ENCODE measurements at places on chromosomes 13 and 19.

DNA sequence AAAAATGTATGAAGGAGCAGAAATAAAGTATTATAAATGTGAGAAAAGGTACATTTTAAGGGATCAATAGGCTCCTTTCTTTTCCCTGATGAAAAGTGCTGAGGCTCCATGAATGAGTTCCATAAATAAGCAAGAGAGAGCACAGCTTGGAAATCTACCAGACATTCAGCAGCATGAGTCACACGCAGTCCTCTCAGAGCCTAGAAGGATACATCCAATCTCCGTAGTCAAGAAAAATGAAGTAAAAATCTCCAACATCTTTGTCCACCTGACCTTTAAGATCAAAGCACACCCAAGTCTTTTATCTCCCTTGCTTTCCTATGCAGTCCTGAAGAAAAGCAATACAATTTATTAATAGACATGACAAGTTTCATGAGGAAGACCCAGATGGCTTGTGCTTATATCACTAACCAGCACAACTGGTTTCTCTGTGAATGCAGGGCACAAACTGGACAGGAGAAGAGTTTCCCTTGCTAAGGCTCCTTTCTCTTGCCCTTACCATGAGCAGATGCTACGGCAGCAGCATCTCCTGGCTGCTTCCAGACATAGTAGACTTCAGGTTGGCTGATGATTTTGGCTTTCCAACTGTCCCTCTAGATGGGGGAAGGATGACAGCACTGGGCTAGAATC lies 730.8 kb downstream of the EFNB2 start:
- no peak for DNase-seq

- no peak for DNase-seq
Measured at GRCh38 chr13:80524447-80525215, 183.7 kb upstream of the SPRY2 start.

DNA sequence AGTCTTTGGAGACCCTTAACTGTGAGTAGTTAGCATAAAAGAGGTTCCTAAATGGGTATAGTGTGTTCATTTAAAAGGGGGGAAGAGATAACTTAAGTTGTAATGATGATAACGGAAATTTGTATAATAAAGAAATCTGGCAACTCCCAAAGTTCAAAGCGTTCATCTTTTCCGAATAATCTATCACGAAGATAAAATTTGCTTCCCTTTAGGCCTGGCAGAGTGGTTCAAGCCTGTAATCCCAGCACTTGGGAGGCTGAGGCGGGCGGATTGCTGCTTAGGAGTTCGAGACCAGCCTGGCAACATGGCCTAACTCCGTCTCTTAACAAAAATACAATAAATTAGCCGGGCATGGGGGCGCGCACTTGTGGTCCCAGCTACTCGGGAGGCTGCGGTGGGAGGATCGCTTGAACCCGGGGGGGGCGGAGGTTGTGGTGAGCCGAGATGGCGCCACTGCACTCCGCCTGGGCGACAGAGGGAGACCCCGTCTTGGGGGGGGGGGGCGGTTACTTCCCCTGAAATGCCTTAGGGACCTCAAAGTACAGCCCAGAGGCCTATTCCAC lies 934 bp downstream of the N4BP2L2 start:
- DNase-seq = peak; percentile 17

DNA sequence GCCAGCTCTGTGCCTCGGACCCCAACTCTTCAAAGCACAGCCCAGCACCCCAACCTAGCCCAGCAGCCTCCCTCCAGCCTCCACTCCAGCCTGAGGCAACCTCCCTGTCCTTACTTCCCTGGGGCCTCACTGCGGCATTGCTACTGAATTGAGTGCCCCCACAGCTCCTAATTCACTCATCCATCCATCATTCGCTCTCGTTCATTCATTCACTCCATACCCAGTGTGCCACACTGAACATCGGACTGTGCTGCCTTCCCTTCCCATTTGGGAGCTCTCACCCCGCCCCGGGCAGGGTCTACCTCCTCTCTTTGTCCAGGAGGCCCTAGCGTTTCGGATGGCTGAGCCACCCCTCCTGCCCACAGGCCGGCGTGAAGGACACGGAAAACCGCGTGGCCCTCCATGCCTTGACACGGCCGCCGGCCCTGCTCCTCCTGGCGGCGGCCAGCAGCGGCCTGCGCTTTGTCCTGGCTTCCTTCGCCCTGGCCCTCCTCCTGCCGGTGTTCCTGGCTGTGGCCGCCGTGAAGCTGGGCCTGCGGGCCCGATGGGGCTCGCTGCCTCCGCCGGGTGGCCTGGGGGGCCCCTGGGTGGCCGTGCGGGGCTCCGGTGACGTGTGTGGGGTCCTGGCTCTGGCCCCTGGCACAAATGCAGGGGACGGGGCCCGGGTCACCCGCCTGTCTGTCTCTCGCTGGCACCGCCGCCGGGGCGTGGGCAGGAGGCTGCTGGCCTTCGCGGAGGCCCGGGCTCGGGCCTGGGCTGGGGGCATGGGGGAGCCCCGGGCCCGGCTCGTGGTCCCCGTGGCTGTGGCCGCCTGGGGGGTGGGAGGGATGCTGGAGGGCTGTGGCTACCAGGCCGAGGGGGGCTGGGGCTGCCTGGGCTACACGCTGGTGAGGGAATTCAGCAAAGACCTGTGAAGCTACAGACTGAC lies 1.3 kb downstream of the NAT14 start:
- DNase-seq = no peak

GRCh38 chr19:50556282-50557008 lies 11.8 kb downstream of the LRRC4B start:
- peak; percentile 79 for DNase-seq

GRCh38 chr13:20351281-20352022 lies 119.3 kb upstream of the GJB6 start:
- no peak for DNase-seq

GRCh38 chr19:7927605-7928333 lies 1.8 kb upstream of the CTXN1 start:
- DNase-seq = no peak

DNA sequence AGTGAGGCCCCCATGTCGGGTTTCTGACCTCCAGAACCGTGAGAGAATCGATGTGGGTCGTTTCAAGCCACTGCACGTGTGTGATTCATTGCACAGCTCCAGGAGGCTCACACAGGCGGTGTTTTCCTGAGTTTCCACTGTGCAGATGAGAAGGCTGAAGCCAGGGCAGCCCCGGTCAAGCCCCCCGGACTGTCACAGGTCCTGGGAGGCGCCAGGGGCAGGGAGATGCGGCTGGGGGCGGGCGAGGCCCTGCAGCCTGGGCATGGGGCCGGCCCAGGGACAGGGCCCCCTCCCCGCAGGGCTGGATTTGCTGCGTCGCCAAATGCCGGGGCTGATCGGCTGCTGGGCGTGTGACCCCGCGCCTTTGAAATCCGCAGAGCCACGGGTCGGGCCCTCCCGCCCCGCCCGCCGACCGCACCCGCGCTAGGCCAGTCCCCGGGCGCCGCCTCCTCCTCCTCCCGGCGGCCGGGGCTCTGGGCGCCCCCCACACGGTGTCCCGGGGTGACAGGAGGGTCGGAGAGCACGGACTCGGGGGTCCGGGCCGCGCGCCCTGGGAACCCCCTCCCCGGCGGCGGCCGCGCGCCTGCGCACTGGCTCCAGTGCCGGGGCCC lies 9.9 kb upstream of the MKNK2 start:
- peak; percentile 42 for DNase-seq

DNA sequence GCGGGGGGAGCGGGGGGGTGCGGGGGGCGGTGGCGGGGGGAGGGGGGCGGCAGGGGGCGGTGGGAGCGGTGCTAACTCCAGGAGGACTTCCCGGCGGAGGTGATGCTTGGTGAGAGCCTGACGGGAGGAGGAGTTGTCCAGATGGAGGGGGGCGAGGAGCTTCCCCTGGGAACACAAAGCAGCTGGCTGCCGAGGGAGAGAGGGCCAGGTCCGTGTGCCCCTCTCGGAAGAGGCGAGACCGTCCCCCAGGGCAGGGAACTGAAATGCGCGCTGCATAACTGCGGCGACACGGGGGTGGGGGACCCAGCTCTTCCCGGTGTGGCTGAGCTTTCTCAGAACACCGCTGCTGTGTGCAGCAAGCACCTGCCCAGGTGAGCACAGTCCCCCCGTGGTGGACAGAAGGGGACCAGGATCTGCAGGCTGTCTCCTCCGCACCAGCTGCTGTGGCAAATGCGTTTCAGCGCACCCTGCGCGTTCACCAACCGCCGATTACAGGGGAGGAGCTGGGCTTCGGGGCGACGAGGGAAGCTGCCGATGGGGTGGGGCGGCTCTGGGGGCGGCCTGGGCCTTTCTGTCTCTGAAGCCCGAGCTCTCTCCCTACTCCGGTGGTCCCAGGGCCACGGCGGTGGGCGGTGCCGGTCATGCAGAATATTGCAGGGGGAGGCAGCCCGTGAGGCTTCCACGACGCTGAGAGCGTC lies 54.7 kb upstream of the F7 start:
- DNase-seq = no peak

- no peak for DNase-seq
Measured at GRCh38 chr19:55490478-55491432, 2.5 kb downstream of the SSC5D start.

DNA sequence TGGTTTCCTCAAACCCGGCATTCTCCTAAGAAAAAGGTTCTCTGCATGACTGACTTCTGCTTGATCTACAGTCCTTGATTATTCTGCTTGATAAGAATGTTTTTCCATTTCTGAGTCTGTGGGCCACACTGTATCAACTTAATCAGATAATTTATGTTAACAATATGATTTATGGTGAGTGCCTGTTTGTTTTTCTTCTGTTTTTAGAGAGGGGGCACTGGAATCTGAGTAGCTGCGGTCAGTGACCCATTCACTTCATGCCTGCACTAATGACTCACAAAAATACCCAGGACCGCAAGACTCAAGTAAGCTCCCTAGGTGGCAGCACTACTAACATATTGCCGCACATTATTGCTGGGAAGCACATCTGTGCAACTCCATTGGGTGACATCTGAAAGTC lies 542.3 kb upstream of the ATXN8OS start:
- no peak for DNase-seq

DNA sequence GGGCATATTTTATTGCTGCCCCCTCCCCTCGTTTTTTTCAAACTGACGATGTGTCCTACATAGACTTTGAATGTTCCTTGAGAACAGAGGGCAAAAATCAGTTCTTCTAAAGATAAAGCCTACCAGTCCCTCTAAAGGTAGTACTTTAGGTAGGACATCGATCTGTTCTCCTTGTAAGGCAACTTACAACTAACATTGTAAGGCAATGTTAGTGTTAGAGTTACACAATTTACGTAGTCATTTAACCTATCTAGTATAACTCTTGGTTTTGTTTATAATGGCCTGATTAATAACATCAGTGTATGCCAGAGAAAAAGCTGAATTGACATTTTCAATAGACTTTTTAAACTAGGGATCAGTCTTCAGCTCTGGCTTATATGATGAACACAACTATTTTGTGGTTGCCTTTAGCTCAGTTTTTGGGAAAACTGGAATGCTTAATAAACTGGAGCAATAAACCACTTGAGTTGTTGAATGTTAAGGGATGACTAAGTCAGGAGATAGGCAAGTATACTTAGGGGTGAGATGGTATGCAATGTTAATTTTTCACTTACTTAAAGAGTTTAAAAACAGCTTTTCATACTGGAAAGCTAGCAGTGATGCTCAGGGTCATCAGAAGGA lies 2.2 kb downstream of the NDFIP2 start:
- no peak for DNase-seq

DNA sequence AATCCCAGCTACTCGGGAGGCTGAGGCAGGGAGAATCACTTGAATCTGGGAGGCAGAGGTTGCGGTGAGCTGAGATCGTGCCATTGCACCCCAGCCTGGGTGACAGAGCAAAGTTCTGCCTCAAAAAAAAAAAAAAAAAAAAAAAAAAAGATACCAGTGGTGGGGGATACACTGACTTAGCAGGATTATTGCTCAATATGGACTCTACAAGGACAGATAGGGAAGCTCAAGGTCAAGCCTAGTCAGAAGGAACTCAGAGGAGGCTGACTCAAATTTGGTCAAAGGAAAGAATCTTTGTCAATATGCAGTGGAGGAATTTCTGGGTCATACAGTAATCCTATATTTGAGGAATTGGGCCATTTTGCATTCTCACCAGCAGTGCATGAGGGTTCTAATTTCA lies 6.7 kb upstream of the DIAPH3 start:
- DNase-seq = no peak

DNA sequence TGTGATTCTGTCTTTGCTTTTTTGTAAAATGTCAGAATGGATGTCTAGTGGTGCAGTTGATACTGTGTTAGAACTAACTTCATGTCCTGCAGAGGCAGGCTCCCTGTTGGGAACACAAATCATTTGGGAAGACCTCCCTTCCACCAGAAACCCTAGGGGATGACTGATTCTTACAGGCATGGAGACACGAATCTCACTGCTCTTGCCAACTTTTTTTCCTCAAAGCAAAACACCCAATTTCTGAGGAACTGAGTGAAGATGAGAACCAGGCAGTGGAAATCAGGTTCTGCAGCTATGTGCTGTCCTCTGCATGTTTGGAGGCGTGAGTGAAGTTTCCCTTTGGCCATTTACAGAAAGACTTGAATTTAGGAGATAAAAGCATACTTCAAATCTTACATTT lies 87.5 kb upstream of the CSNK1A1L start:
- no peak for DNase-seq

GRCh38 chr19:30755581-30755980 lies 383.4 kb downstream of the ZNF536 start:
- no peak for DNase-seq

DNA sequence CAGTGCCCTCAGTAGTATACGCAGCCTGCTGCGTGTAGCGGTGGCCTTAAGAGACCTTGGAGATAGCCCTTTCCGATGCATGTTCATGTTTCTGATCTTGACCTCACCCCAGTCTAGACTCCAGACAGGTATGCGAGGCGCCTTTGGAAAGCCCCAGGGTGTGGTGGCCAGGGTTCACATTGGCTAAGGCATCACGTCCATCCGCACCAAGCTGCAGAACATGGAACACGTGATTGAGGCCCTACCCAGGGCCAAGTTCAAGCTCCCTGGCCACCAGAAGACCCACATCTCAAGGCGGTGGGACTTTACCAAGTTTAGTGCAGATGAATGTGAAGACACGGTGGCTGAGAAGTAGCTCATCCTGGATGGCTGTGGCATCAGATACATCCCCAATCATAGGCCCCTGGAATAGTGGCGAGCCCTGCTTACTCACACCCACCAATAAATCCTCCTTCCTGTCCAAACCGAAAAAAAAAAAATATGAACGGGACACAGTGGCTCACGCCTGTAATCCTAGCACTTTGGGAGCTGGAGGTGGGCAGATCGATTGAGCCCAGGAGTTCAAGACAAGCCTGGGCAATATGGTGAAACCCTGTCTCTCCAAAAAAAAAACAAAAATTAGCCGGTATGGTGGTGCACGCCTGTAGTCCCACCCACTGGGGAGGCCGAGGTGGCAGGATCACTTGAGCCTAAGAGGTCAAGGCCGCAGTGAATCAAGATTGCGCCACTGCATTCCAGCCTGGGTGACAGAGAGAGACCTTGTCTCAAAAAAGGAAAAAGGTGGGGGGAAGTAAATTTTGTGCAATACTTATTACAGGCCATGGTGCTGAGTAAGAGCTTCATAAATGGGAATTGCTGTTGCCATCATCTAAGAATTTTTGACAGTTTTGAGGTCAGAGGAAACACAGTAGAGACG lies 12.4 kb upstream of the CBLC start:
- DNase-seq = no peak

- no peak for DNase-seq
Measured at GRCh38 chr19:56308792-56309191, 5.8 kb downstream of the ZSCAN5A start.

Data from stimulated activated CD4-positive, alpha-beta T cell treated with anti-CD3 and anti-CD28 coated beads, Interleukin-12 subunit alpha, Interleukin-12 subunit beta, amount 100 ng/mL, for 4 hours (primary cell).